Panc1 (cell line): ENCODE measurements at places on chromosomes 1 and 21.

DNA sequence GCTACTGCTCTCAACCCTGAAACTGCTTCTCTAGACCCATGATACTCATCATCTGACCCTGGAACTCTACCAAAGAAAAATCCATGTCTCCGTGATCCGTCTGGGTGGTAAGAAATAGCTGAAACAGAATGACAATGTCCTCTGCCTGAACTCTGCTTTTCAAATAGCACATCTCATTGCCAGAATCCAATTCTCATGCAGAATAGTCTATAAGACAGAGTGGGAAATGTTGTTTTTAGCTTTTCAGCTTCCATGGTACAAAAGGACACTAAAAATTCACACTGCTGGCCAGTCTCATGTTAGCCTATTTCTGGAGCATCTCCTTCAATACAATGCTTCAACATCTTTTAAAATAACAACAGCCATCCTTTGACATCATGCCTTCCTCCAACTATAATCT is 1355.8 kb upstream of the PRMT6 start:
- DNase-seq, result no peak

GRCh38 chr21:36859744-36860501 is 106.5 kb downstream of the HLCS start:
- peak; percentile 38 for DNase-seq

DNA sequence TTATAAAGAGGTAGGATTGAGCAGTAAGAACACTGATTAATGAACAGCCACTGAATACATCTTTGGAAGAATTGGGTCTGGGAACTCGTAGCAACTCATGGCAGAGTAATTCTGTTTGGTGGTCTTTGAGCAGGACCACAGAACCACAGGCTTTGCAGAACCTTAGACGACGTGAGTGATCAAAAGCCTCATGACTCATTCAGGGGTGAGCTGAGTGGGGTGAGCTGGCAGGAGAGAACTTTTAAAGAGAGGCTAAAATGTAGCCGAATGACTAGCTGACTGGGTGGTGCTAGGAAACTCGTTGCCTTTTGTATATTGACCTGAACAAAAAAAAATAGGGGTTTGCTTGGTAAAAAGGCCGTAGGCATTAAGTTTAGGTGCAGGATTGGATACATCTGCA is 313.8 kb downstream of the TGFB2 start:
- DNase-seq, result no peak

- DNase-seq, result no peak
These were observed 27.0 kb downstream of the TGFB2 start for GRCh38 chr1:218371927-218372672.

DNA sequence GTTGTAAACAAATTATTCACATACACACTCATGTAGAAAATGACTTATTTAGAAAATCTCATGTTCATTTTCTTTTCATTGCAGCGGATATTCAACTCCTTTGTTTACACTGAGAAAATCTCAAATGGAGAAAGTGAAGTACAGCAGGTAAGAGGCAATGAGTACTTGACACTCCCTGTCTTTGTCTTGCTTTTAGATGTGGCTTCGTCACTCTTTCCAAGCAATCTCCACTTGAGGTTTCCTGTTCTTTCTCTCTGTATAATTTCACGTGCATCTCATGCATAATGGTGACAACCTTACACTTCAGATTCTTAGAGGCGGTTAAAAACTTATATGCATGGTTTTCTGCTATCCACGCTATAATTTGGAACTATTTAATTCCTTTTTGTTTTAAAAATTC is 80.6 kb downstream of the CACHD1 start:
- DNase-seq, result no peak

GRCh38 chr1:232574889-232575762 is 54.8 kb downstream of the SIPA1L2 start:
- DNase-seq, result no peak
